Activated CD4-positive, alpha-beta T cell treated with anti-CD3 and anti-CD28 coated beads, Interleukin-2, amount 50 U/mL, for 24 hours (primary cell): ENCODE measurements at places on chromosomes 5 and 9.

GRCh38 chr5:137580030-137580429, 80.9 kb upstream of the SPOCK1 start:
- no peak for DNase-seq

- DNase-seq, result no peak
Measured at GRCh38 chr5:61450493-61451279, 118.6 kb downstream of the ZSWIM6 start.

GRCh38 chr9:127664324-127664677, 42.5 kb upstream of the CFAP157 start:
- no peak for DNase-seq

DNA sequence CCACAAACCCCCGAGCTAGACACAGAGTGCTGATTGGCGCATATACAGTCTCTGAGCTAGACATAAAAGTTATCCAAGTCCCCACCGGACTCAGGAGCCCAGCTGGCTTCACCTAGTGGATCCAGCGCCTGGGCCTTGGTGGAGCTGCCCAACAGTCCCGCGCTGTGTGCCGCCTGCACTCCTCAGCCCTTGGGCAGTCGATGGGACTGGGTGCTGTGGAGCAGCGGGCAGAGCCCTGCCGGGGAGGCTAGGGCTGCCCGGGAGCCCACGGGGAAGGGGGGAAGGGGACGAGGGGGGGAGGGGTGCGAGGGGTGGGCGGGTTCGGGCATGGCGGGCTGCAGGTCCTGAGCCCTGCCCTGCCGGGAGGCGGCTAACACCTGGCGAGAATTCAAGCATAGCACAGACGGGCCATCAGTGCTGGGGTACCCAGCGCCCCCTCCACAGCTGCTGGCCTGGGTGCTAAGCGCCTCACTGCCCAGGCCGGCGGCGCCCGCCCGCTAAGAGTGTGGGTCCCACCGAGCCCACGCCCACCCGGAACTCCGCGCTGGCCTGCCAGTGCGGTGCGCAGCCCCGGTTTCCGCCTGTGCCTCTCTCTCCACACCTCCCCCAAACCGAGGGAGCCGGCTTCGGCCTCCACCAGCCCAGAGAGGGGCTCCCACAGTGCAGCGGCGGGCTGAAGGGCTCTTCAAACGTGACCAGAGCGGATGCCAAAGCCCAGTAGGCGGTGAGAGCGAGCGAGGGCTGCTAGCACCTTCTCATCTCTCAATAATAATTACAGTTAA, 391.2 kb upstream of the NUDT12 start:
- no peak for DNase-seq

DNA sequence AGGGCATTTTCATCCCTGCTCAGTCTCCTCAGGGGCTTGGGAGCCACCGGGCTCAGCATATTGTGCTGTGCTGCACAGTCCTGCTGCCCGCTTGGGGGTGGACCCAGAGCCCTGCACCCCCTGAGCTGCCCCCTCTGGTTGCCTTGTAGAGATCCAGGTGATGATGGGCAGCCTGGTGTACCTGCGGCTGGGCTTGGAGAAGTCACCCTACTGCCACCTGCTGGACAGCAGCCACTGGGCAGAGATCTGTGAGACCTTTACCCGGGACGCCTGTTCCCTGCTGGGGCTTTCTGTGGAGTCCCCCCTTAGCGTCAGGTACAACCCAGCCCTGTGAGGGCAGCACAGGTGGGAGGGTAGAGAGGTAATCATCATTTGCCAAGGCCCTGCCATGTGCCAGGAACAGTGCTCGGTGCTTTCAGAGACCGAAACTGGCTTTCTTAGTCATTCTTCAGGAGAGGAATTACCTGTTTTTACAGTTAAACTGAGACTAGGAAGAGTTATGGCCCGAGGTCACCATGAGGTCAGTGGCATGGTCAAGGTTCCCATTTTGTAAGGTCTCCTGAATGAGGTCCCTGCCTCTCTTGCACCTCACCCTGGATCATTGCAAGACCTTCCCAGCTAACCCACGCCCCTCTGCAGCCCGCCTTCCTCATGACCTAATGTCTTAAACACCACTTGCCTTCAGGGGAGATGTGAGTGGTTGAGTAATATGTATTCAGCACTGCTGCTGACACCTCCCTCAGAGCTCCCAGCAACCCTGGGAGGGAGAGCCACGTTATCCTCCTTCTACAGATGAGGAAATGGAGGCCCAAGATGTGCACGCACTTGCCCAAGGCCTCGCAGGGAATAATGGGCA, 7.5 kb downstream of the NHP2 start:
- peak; percentile 46 for DNase-seq

GRCh38 chr9:7394002-7394774, 405.4 kb downstream of the DMAC1 start:
- no peak for DNase-seq

- DNase-seq, result no peak
Measured at GRCh38 chr9:77965445-77966123, 66.0 kb downstream of the GNAQ start.

DNA sequence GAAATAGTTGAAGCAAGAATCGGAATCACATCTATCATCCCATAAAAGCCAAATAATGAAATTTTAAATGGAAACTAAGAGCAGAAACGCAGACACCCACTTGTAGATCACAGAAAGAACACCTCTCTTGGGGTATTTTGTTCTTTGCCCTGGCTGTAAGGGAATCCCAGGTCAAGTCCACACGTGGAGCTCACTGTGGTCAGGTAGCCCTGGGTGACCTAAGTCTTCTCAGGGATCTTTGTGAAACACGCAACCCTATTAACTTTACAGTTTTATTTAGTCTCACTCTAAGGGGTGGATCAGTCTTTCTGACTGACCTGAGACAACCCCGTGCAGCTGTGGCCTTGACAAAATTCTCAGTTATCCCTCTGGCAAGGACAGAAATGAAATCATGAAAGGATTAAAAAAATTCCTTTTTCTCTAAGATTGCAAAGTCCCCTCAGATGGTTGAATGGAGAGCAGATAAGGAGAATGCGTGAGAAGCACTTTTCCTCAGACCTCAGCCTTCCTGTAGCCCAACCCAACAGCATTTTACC, 111.6 kb downstream of the NREP start:
- DNase-seq, result no peak

DNA sequence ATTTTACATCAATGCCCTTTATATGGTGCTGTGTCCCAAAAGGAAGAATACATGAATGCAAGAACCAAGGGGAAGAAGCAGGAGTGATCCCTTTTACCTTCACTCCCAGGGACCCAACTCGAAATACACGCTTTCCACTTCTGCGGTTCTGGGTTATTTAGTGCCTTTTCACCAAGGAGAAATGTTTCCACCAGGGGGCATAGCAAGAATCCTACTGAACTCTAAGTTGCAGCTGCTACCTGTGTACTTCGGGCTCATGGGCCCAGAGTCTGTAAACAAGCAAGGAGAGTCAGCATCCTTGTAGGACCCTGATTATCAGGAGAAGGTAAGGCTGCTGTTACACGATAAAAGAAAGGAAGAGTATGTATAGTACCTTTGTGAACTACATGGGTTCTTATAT, 45.7 kb downstream of the DPYSL3 start:
- DNase-seq, result no peak

GRCh38 chr9:2338777-2339365, 282.7 kb upstream of the VLDLR start:
- DNase-seq, result no peak

DNA sequence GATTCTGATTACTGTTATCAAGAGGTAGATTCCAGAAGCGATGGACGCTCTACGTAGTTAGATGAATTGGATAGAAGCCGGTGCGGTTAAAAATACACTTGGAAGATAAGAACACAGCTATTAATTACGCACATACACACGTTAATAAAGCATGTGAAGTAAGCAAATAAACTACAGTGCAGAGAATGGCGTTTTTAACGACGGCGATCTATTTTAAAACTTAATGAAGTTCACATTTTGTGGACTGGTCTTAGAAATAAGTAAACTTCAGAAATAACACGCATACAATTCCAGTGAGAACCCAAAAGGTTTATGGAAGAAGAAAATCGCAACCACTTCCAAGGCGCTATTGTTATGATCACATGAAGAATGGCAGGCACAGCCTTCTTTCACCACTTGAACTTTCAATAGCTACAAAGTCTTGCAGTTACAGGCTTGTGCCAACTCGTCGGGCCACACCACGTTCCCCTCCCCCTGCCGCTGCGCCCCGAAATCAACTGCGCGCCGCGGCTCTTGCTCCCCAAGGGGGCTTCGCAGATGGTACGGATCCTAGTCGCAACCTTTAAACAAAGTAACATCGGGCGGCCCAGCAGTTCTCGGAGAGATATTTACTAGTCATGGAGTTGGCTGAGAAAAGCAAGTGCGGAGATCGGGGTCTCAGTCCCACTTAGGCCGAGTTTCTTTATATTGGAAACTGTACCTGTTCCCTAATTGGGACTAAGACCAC, 866 bp upstream of the SEMA6A start:
- no peak for DNase-seq

DNA sequence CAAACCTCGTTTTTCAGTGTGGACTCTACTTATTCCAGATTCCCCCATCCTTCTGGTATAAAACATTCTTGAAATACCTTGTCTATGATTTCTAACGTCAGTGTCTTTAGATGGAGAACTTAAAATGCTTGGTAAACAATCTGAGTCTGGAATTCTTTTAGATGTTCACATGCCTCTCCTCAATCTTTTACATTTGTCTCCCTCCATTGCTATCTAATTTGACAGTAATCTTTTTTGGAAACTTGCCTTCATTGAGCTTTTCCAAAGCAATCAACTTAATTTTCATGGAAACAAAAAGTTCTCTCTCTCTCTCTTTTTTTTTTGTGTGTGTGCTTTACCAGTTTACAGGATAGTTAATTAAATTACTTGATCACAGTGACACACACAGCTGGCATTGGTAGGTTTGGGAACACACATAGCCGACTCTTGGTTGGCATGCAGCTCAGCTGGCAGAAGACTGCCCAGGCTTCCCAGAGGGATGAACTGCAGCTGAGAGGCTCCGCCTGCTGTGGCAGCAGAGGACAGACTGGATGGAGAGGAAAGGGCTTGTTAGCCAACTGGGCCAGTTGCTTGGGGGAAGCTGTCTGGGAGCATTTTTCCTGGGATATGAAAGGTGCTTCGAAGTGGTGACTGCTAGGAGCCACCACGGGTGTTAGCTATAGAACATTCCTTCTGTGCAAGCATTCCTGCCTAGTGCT, 271.3 kb downstream of the ZSWIM6 start:
- no peak for DNase-seq

GRCh38 chr9:130311408-130312140, 46.0 kb downstream of the HMCN2 start:
- DNase-seq, result no peak

GRCh38 chr5:124755565-124755964, 9.1 kb upstream of the ZNF608 start:
- no peak for DNase-seq

GRCh38 chr5:169914766-169915165, 65.5 kb downstream of the INSYN2B start:
- DNase-seq, result no peak

DNA sequence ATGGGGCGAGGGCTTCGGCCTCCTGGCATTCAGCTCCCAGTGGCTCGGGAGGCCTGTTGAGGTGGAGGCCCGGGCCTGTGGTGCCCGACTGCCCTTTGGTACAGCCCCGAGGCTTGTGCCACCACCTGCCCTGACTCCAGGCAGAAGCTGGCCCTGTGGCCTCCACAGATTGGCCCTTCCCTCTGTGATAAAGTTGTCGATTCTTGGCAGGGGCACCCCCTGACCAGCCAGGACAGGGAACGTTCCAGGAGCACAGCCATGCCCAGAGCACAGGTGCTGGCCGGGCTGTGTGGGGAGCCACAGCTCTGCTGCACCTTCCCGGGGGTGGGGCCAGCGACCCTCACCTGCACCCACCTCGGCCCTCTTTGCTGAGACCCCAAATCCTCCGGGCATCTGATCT, 32.7 kb downstream of the SLC6A18 start:
- no peak for DNase-seq

DNA sequence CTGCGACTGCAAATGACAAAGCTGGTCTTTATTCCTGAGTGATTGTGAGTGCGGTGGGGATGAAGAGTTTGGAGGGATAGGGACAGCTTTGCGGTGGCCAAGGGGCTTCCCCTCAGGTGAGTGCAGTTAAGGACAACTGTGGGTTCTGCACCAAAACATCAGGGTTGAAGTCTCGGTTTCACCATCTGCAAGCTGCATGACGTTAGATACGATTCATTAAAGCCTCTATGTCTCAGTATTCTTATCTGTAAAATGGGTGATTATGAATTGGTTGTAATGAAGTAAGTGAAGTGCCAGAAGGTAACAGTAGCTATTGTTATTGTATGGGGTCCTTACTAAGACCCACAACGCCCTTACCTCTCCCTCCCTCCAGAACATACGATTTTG, 226.8 kb upstream of the DAPK1 start:
- DNase-seq, result no peak

- no peak for DNase-seq
Measured at GRCh38 chr9:132461971-132462370, 52.0 kb downstream of the CFAP77 start.

DNA sequence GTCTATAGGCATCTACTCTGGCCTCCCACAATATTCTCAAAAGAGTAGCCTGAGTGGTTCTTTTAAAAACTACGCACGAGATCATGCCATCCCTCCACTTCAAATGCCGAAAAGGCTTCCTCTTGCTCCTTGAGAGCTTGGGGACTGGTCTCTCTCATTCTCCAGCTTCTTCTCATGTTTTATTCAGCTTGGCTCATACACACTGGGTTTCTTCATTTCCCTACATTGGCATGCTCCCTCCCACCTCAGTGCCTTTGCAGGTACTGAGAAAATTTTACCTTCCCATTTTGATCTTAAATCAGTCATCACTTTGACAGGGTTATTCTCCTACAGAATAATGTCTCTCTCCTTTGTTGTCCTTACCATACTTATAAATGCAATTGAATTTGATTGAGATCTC, 20.4 kb downstream of the PRLR start:
- DNase-seq, result no peak

GRCh38 chr5:1633605-1634336, 110.0 kb upstream of the LPCAT1 start:
- DNase-seq, result peak; percentile 61

- DNase-seq, result no peak
Measured at GRCh38 chr9:98291820-98292219, 36.4 kb upstream of the TBC1D2 start.

DNA sequence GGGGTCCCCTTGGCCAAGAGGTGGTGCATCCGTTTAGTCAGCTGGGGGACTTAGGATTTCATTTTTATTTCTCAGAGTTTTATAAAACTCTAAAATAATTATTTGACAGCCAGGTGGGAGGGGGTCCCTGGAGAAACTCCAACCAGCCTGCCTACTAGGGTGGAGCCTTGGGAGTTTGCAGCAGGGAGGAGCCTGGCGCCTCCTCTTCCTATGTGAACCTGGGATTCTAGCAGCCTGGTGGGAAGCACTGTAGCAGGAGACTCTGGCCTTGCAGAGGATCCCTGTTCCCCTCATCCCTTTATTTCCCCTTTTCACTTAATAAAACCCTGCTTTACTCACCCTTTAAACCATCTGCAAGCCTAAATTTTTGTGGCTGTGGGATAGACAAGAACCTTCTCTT, 50.8 kb downstream of the FXN start:
- DNase-seq, result no peak

GRCh38 chr5:5407924-5408323, 14.6 kb upstream of the ICE1 start:
- DNase-seq, result no peak
